ENCODE measurements at places on chromosomes 3 and 15.
A peak's percentile ranks its signal among the peaks of the same experiment; 100 is the strongest.

- no peak for DNase-seq
Observed at GRCh38 chr3:174810254-174810653, 48.9 kb upstream of the NAALADL2 start.

DNA sequence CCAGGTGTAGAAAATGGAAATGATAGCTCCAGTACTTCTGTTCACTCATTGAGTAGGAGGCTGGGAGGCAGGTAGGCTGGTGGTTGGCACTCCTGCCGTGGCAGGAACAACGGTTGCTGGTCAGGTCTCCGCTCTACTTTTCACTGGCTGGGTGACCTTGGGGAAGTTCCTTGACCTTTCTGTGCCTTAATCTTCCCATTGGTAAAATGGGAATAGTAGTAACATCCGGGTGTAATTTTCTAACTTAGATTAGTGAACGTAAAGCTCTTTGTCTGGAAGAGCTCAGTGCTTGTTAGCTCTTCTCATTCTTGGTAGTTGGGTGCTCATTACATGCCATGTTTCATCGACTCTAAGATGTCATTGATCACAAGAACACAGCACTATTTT lies 45.8 kb upstream of the FLNB start:
- no peak for DNase-seq

DNA sequence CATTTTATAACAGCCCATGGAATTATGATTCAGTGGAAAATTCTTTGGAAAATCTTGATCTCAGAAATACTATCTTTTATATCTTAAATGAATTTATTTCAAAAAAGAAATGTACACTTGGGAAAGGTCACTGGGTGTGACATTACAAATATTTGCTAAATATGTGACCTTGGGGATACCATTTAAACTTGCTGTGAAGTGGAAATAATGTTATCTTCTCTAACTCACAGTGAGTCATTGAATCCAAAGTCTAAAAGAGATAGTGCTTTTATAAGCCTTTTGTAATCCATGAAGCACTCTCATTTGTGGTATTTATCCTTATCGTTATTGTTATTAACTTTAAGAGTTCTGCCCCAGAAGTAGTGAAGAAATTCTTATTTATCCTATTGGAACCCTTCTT lies 289.8 kb upstream of the SEMA6D start:
- DNase-seq, result no peak

GRCh38 chr3:174958671-174959328 lies 99.7 kb downstream of the NAALADL2 start:
- DNase-seq, result no peak

DNA sequence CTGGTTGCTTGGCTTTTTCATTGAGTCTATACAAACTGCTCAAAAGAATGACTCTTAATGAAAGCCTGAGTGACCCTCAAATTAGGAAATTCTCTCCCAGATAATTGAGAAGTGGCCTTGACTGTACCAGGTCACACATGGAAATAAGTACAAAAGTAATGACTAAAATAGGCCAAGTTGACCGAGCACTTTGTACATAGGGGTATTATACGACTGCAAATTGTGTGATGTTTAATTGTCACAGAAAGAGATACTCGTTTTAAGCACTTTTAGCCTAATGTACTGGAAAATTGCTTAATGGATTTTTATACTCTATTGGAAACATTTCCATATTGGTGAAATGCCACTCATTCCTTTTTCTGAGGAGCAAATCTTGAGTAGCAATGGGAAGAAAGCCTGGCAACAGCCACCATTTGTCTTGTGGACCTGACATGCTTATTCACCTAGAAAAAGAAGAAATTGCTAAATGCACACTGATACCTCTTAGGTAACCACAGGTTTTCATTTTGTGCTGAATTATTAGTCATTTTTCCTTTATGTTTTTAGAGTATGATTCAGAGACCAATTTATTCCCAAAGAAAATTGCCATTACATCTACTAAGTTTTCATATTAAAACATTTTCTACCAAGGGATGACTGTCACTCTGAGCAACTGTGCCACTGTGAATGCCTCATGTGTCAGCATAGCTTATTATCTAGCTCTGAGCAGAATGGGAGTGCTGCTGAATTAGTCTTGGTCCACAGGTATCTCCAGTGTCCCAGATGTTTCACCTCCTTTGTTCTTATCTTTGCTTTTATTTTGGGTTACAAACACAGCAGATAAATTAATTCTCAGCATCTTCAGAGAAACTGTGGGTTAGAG lies 8.9 kb upstream of the PXK start:
- DNase-seq, result no peak

DNA sequence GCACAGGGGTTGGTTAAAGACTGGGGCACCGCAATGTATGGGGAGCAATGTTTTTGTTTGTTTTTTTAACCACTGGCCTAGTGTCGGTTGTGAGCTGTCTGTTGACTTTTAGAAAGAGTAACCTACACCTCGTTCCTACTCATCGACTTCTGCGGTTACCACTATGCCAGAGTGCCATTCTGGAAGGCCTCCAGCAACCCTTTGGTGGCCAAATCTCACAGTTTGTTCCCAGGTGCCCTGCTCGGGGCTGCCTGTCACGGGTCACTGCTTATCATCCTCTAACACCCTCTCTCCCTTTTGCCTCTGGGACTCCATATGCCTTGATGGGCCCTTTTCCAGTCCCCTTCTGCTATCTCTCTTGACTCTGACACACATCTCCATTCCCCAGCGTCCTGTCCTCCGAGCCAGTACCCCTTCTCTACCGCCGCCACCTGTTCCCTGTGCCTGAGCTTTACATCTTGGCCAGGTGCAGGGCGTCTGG lies 290.4 kb upstream of the C2CD4B start:
- DNase-seq, result no peak

GRCh38 chr3:169863458-169863899 lies 6.3 kb downstream of the LRRC31 start:
- no peak for DNase-seq

GRCh38 chr3:46078712-46079400 lies 51.6 kb upstream of the XCR1 start:
- peak; percentile 89 for DNase-seq

DNA sequence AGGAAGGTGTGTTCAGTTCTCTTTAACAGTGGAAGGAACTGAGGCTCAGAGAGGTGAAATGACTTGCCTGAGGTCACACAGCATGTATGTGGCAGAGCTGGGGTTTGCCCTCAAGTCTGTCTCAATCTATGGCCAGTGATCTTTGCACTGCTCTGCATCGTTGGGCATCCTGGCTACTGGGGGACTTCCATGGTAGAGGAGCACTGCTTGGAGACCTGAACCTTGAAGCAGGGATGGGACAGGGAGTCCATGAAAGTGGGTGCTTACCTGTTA lies 2.0 kb downstream of the CORO2B start:
- no peak for DNase-seq

DNA sequence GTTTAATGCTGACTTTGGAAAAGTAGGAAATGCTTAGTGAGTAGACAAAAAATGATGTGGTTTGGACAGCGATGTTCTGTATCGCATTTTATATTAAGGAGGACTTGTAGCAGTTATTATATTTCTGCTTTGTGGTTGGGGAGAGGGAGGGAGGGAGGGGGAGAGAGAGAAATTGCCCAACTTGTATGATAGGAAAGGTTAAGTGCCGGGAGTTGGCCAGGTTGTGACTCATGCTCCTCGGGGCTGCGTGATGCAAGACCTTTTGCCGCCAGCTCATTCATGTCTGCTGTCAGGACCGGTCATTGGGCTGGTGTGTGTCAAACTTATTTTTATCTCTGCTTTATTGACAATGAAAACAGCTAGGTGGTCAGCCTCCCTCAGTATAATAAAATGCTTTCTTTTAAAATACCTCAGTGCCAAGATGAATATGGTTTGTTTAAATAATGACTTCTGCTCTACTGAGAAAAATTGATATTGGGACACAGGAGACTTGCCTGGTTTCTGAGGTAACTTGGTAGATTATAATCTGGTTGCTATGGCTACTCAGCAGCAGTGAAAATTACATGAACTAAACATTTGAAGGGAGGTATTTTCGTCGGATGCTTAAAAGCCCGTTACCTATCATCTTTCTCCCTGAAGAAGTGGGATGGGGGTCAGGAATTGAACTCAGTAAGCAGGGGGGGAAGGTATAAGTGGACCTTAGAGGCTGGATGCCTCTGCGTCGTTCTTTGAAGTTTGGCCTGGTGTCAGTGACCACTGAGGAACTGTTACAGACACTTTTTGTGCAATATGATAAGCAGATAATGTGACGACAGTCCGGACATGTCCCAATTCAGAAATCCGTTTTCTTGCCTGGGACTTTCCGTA lies 90.7 kb downstream of the FNDC3B start:
- no peak for DNase-seq

- peak; percentile 52 for DNase-seq
Observed at GRCh38 chr3:25427942-25428788, at the start of gene RARB. Gene RARB, plus strand, starts transcription at chr3:25428263. Its CDS starts 469 bp downstream, at chr3:25428732.

GRCh38 chr3:192122832-192123594 lies 604.3 kb downstream of the FGF12 start:
- DNase-seq, result no peak

DNA sequence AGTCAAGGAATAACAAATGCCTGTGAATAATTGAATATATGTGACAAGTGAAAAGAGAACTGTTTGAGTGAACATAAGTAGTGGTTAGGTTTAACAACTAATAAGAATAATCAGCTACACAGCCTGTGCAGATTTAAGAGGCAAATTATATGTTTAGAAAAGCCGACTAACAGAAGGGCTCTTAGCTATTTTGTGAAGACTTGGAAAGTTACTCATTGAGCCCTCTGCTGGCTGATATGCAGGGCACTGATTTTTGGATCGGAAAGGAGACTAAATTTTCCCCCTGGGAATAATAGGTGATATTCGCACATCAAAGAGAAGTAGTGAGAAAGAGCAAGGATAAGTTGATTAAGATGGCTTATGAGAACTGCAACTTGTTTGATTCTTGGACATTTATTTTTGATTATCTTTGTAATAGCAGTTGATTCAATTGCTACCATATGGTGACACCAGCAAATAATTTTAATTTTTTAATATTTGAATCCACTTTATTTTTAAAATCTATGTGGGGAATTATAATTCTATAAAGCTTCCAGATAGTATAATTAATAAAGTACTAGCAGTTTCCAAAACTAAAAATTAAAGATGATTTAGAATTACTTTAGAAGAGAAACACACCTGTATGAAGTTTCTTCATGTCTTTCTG lies 156.2 kb downstream of the NLGN1 start:
- DNase-seq, result no peak

GRCh38 chr3:32126305-32127015 lies 20.0 kb downstream of the GPD1L start:
- DNase-seq, result no peak

GRCh38 chr3:160150525-160150924 lies 74.7 kb upstream of the C3orf80 start:
- no peak for DNase-seq

DNA sequence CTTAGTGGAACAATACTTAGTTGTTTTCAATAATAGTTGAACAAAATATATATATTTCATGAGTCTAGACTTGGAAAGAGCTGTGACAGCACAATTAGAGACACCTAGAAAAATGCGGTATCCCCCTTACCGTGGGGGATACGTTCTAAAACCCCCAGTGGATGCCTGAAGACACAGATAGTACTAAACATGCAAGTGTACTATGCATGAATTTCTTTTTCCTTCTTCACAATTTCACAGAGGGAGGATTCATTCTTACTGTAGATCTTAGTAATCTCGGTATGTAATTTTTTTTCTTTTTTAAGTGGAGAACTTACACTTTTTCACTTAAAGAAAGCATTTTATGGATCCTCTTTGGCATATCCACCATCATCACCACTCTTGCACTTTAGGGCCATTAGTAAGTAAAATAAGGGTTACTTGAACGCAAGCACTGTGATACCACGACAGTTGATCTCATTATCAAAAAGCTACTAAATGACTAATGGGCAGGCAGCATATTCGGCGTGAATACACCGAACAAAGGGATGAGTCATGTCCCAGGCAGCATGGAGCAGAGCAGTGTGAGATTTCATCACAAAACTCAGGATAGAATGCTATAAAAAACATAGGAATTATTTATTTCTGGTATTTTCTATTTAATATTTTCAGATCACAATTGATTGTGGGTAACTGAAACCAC lies 72.3 kb upstream of the ZNF280D start:
- no peak for DNase-seq

DNA sequence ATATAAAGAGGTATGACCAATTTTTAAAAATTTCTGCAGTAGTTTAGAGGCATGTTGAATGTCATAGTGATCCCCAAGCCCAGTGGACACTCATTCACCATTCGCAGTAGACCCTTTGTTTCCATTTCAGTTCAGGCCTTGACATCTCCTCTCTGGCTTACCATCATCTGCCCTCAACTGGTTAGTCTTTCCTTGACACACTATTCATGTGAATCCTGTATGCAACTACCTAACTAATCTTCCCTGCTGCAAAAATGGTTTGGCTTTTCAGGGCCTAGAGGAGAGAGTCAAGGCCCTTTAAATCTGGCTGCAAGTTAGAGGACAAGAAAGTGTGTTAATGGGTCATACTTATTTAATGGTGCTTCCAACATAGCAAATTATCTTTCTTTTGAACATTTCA lies 10.9 kb downstream of the APH1B start:
- no peak for DNase-seq

GRCh38 chr3:104555728-104556127 lies 811.0 kb upstream of the ALCAM start:
- no peak for DNase-seq

- no peak for DNase-seq
Observed at GRCh38 chr15:40445421-40445922, 4.7 kb downstream of the BAHD1 start.

GRCh38 chr3:4634894-4635293 lies 141.7 kb downstream of the ITPR1 start:
- DNase-seq, result no peak

DNA sequence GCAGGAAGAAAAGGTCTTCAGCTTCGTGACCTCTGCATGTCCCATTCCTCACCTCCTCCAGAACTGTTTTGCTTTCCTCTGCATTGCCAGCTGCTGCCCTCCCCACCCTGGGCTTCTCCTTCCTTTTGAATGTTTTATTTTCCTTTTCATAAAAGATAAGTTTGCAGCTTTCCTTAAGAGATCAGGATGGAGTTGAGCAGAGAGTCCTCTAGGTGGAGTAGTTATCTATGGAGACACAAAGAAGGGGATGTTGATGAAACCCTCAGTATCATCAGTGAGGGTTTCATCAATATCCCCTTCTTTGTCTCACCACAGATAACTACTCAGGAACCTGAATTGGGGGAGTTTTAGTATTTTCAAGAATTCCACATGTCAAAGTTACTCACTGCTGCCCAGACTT lies 19.0 kb upstream of the SLC25A36 start:
- no peak for DNase-seq

DNA sequence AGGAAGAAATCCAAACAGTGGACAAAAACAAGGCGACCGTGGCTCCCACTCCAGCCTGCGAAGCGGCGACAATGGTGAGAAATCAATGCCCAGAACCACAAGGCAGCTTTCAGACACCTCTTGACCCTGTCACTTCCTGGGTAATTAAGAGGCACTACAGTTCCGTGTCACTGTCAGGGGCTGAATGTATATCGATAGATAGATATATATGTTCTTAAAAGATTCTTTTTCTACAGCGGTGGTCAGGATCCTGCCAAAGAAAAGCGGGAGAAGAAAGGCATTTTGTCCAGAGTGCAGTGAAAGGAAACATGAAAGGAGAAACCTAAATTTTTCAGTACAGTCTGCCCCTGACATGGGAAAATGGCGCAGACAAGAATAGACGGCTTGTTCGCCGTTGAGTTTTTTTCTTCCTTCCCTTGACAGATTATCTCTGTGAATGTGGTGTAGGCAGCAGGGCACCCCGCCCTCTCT lies 56.2 kb upstream of the HES1 start:
- DNase-seq, result no peak
